Karpas-422 (cell line): ENCODE measurements at places on chromosomes 6 and 20. TPM values are rescaled to one million over a fixed set of nuclear protein-coding genes. Genes with fewer than 3 reads are reported as not detected.

- no peak for DNase-seq
Observed at GRCh38 chr6:164227952-164228522, 813.5 kb downstream of the QKI start.

DNA sequence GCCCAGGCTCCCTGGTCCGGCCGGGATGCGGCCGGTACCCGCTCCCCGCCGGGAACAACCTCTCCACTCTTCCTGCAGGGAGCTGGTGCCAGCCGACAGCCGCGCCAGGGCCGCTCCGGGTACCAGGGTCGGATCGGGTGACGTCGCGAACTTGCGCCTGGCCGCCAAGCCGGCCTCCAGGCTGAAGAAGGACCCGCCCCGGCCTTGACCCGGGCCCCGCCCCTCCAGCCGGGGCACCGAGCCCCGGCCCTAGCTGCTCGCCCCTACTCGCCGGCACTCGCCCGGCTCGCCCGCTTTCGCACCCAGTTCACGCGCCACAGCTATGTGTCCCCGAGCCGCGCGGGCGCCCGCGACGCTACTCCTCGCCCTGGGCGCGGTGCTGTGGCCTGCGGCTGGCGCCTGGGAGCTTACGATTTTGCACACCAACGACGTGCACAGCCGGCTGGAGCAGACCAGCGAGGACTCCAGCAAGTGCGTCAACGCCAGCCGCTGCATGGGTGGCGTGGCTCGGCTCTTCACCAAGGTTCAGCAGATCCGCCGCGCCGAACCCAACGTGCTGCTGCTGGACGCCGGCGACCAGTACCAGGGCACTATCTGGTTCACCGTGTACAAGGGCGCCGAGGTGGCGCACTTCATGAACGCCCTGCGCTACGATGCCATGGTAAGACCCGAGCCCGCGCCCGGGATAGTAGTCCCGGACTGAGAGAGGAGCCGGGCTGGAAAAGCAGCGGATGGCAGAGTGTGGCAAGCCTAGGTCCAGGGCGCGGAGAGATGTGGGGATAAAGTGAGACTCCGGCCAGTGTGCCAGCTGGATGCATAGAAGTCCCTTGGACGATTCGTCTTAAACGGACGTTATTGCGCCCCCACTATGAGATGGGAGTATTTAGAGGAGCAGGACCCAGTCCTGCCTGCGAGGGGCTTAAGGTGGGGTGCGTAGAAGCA lies at the start of gene NT5E:
Gene NT5E, plus strand, starts transcription at position 266 of the 942 bp plus-strand sequence. Its CDS starts 57 bp downstream, at position 323.
- DNase-seq: no peak

DNA sequence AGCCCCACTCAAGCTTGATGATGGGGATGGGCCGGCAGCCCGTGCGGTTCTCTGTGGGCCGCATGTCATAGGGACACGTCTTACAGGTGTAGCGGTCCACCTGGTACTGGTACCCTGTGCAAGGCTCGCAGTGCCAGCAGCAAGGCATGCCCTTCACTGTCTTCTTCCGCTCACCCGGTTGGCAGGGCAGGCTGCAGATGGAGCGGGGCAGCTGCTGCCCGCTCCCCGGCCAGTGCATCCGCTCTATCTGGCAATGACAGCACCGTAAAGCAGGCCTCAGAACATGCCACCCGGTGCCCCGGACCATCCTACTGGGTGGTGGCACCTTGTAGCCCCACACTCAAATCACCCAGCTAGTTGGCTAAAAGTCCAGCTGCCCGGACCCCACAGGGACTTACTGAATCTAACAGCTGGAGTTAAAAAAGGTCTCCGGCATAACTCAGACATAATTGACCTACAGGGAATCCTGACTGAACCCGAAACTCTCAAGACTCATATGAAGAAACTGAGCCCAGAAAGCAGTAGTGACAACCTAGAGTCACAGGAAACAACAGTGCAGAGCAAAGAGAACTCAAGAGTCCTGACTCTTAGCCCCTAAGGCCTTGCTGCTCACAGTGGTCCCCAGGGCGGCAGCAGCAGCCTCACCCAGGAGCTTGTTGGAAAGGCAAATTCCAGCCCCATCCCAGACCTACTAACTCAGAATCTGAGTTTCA lies 109.4 kb downstream of the GRM4 start:
- DNase-seq: no peak

DNA sequence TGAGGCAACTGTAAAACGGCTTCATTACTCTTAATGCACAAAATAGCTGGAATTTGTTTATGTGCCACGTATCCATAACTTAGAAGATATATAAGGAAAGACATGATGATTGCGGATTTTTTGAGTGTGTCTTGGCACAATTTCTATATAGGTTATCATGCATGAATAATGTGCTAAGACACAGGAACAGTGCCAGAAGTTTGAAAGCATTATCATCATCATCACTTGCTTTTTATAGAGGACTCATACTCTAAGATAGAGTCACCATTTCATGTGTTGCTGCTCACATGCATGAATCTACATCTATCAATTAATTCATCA lies 113.4 kb downstream of the ELOVL4 start:
- DNase-seq: no peak

DNA sequence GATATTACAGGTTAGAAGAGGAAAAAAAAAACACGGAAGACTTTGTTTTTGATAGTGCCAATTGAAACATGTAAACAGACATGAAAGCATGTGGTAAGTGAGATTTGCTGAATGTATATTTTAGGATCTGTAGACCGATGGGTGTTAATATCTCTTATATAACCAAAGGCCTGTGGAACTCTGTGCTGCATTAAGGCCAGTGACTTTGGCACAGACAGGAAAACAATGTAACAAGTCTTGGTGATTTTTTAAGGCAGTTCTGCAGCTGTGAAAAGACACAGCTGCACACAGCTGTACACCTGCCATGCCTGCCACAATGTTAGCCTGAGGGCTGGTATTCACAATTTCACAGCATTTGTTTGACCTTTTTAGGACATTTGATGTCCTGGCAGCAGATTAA lies 6.1 kb downstream of the SOBP start:
- peak; percentile 53 for DNase-seq

ENPP5 gene
- total RNA-seq: 0.22 TPM in 1 of 2 replicates, not detected in the other

PHF20 gene
- total RNA-seq: 27.8 and 41.7 TPM in 2 replicates

BCAS1 gene
- total RNA-seq: 0.11 and 0.14 TPM in 2 replicates

MOXD1 gene
- not detected in 2 replicates for total RNA-seq

TRAPPC3L gene
- total RNA-seq: not detected in 2 replicates
